Right atrium auricular region (tissue), 2 donors: ENCODE measurements at places on chromosomes 5 and 9. TPM values are rescaled to one million over a fixed set of nuclear protein-coding genes. Genes with fewer than 3 reads are reported as not detected.

- H3K4me3 ChIP-seq: no peak overlapping the region
- peak overlapping the region; percentile 95 for H3K27ac ChIP-seq
- no peak for DNase-seq
- H3K4me1 ChIP-seq: no peaks in the 10 kb centered on the region
- H3K36me3 ChIP-seq: no peaks in the 10 kb centered on the region
Observed at GRCh38 chr9:91191411-91192380, 170.0 kb downstream of the AUH start.

DNA sequence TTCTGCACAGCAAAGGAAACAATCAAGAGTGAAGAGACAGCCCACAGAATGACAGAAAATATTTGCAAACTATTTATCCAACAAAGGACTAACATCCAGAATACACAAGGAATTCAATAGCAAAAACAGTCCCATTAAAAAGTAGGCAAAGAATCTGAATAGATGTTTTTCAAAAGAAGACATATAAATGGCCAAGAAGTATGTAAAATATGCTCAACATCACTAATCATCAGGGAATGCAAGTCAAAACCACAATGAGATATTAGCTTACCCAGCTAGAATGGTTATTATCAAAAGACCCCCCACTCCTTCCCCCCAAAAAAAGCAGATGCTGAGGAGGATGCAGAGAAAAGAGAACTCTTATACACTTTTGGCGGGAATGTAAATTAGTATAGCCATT lies 13.4 kb upstream of the OR13C8 start:
- H3K27me3 ChIP-seq: no peaks in the 10 kb centered on the region
- no peaks in the 10 kb centered on the region for H3K4me1 ChIP-seq
- H3K36me3 ChIP-seq: no peaks in the 10 kb centered on the region
- no peak overlapping the region for H3K27ac ChIP-seq

Gene DCANP1
- total RNA-seq: not detected

- DNase-seq: no peak
- H3K36me3 ChIP-seq: no peaks in the 10 kb centered on the region
Observed at GRCh38 chr5:56206126-56206910, 26.8 kb downstream of the ANKRD55 start.
